ENCODE measurements at places on chromosomes 7 and 10.

DNA sequence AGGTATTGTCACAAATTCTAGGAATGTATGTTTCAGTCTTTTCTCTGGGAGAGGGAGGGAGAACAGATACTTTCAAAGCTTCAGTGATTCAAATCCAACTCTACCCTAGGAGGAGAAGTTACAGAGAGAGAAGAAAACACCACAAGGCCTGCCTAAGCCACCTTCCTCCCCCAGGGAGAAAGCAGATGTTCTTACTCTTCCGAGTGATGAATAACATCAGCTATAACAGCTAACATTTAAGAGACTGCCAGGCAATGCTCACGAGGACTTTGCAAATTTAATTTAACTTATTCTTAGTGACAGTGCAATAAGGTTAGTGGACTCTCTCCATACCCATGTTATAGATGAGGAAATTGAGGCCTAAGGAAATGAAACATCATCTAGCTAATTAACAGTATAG is 36.8 kb downstream of the TAS2R41 start:
- DNase-seq = no peak

DNA sequence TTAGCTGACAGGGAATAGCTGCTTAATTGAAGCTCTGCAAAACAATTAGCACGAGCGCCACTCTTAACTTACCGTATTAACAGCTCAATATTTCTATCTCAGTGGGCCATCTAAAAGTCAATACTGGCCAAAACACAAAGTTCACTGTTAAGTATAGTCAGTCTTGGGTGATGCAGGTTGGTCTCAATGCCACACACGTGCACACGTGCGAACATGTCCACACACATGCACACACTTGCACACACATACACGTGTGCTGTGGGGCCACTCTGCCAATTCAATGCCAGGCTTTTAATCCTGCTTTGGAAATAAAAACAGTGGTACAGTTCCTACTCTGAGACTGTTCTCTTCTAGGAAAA is 105.1 kb downstream of the GRB10 start:
- no peak for DNase-seq

GRCh38 chr10:77844713-77845445 is 81.7 kb downstream of the DLG5 start:
- no peak for DNase-seq

GRCh38 chr10:42691361-42692120 is 53.2 kb upstream of the ZNF33B start:
- no peak for DNase-seq

GRCh38 chr7:64558323-64558705 is 4.6 kb downstream of the ZNF680 start:
- DNase-seq = no peak

GRCh38 chr10:17431871-17432311 is 22.5 kb downstream of the ST8SIA6 start:
- DNase-seq = no peak
